ENCODE measurements at places on chromosomes 2 and 18.
A peak's percentile ranks its signal among the peaks of the same experiment; 100 is the strongest.

GRCh38 chr2:232731470-232731869 lies 34.3 kb downstream of the GIGYF2 start:
- no peak for DNase-seq

GRCh38 chr18:29496152-29496680 lies 1319.3 kb upstream of the CDH2 start:
- DNase-seq: no peak

DNA sequence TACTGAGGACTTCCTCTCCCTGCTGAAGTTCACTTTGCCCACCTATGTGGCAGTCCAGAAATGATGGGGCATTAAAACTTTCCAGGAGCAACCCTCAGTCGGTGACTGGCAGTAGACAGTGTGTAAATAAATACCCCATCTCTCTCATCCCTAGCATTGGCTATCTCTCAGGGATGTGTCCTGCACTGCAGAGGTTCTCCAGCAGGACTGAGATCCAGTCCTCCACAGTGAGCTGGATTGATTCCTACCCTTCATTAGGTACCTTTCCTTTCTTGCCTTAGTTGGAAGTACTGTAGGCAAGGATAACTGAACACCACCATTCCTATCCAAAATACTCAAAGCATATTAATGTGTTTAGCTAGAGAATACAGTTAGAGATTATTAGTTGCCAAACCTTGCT lies 441.8 kb downstream of the SPAG16 start:
- DNase-seq: no peak

GRCh38 chr2:28282861-28283646 lies 109.6 kb upstream of the FOSL2 start:
- DNase-seq: no peak

- DNase-seq: peak; percentile 35
Measured at GRCh38 chr2:68774569-68775271, 40.1 kb downstream of the ARHGAP25 start.

DNA sequence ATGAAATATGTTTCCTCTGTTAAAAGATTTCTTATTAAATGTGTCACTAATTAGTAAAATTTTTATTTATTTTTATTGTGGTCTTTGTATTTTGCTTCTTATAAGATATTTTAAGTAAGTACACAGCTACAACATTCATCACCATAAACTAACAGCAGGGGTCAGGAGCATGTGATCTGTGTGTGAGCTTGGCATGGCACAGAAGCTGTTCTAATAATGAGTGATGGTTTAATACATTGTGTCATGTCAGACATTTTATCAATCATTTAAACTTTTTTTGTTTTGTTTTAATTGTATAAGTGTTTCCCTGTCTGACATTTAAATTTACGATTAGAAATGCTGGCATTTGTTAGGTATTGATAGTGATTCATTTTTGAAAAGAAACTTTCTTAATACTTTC lies 585.4 kb downstream of the DSC3 start:
- no peak for DNase-seq

GRCh38 chr2:216857131-216857550 lies 2.7 kb downstream of the TNP1 start:
- DNase-seq: no peak

GRCh38 chr2:163779970-163780597 lies 44.3 kb upstream of the FIGN start:
- DNase-seq: no peak

DNA sequence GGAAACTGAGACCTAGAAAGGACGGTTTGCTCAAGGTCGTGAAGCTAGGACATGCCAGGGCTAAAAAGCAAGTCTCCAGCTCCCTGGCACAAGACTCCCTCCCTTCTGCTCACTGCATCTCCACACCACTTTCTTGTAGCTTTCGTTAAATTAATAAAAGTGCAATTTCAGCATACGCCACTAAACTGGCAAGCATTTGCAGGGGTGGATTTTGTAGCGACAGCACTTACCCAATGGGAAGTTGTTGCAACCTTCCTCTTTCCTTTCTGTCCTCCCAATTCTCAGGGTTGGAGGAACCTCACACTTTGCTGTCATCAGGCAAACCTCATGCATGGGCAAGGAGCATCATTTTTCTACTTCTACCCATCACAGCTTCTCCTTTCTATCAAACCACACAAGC lies 7.4 kb upstream of the RHOB start:
- DNase-seq: no peak

DNA sequence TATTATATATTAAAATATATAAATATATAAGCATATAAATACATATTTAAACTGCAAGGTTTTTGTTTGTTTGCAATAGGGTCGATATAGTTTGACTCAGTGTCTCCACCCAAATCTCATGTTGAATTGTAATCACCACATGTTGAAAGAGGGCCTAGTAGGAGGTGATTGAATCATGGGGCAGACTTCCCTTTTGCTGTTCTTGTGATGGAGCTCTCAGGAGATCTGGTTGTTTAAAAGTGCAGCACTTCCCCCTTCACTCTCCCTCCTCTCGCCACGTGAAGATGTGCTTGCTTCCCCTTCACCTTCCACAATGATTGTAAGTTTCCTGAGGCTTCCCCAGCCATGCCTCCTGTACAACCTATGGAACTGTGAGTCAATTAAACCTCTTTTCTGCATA lies 2137.3 kb upstream of the CELF4 start:
- no peak for DNase-seq

- no peak for DNase-seq
Measured at GRCh38 chr2:205276116-205276777, 406.1 kb upstream of the NRP2 start.

DNA sequence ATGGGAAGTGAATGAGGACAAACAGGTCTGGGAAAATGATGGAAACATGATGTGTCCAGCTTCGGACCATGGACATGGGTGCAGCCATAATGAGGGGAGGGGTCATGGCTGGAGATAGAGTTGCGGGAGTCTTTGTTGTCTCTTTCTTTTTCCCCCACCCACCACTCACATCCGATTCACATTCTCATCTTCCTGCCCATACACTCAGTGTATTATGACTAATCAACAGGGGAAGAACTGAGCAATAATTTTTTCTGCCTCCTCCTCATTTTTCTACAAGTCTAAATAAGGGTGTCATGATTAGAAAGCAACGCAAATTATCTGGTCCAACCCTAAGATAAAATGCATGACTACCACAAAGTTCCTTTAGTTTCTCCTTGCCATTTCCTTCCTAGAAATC lies 5.7 kb upstream of the SERPINB2 start:
- no peak for DNase-seq

- DNase-seq: no peak
Measured at GRCh38 chr2:109467701-109468100, 146.1 kb downstream of the SEPTIN10 start.

DNA sequence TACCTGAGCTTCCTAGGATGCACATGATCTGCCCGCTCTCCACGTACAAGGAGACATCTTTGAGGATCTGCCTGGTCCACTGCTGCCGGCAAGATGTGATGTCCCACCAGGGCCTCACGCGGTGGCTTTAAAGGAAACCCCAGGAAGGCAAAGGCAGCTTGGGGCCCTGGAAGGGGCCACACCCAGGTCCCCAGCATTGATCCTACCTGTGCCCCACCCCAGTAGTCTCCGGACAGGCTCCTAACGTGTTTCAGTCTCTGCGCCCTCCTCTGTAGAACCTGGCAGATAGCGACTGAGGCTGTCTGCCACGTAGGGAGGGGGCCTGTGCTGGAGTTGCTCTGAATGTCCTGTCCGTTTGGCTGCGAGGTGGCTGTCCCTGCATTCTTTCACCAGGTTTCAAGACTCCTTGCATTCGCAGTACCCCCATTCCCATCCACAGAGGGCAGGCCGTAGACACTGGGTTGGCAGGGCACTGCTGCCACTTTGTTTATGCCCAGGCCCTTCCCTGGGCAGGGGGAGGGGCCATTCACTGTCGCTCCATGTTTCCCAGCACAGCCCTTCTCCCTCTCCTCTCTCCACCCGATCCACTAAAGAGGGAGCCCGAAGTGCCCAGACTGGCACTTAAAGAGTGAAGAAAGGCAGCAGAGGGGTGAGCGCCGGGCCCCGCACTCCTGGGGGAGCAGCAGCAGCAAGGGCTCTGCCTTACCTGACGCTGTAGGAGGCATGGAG lies 644 bp downstream of the ABCG5 start:
- DNase-seq: no peak

DNA sequence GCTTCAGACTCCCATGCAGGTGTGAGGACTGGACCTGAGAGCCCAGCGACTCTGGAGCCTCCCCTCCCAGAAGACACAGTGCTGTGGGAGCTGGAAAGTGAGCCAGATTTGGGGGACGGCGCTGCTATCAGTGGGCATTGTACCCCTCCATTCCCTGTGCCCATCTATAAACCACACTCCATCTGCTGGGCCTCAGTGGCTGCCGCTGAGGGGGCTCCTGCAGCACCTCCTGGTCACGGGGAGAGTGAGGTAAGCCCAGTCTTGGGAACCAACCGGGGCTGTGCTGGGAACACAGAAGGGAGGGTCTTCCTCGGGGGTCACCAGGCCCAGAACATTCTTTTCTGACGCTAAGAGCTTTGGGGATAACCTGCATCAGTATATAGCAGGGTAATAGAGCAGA lies 9.5 kb downstream of the PSD4 start:
- DNase-seq: no peak

DNA sequence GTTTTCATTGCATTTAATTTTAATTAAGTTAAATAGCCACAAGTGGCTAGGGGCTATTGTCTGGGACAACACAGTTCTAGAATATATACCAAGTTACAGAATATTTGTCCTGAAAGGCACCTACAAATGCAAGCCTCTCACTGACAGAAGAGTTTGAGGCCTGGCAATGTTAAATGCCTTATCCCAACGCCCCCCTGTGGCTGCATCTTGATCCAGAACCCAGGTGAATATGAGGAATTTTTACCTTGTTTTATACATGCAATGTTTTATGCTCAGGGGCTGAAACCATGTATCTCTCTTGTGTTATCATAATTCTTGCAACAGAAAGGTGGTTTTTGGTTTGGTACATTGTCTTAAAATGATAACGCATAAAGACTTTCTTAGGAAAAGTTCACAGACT lies 71.8 kb upstream of the SEC11C start:
- no peak for DNase-seq

DNA sequence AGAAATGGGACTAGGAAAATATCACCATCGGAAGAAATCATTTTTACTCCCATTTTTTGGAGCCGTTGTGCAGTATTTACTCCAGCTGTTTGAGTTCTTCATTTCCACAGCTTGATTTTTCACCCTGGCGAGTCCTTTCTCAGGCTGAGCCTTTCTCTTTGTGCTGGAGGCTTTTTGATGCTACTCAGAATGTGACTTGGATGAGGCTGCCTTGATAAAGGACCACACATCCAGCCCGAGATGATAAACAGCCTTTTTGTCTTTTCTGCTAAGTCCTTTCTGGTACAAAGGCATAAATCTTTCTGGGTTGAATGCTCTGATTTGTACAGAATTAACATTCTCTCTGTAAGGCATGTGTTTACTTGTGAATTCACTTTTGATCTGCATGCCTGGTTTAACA lies 17.6 kb upstream of the CTDP1 start:
- no peak for DNase-seq

DNA sequence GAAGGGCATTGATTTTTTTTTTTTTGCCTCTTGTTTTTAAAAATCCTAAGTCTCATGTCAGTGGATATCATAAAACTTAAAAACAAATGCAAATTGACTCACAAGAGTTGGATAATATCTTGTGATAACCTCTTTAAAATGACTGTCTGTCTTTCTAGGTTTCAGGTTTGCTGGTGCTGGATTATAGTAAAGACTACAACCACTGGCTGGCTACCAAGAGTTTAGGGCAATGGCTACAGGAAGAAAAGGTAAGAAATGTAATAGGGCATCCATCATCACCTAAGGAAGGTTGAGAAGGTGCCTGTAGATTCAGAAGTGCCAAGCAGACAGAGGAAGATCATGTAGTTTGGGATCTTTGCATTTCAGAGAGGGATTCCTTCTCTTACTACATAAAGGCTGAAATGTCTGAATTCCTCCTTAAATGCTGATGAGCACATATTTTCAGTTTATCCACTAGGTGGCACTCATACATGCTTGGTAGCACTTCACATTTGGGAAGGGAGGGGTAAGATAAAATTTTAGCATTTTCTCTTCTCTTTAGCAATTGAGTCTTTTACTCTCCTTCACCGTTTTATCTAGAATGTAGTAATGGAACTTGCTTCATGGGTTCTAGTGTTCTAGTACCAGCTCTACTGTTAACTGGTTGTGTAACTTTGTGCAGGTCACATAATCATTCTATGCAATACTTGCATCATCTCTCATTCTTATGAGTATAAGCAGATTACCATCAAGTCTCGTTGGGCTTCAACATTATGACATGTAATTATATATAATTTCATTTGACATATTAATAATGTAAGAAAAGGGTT lies 21.1 kb downstream of the CPS1 start:
- no peak for DNase-seq

DNA sequence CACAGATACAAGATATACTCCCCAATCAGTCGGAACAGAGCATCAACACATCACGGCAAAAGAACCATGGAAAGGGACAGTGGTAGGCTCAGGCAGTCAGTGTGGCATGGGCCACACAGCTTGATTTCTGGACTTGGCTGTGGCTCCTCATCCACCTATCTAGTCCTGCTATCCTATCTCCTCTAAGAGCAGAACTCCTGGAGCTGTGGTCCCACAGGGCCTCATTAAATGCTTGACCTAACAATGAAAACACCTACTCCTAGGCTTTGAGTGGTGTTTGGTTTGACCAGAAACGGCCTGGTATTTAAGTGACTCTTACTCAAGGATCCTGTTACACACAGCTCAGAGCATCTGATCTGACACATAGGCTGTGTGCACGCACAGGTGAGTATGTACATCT lies 33.6 kb upstream of the SMAD2 start:
- DNase-seq: no peak

DNA sequence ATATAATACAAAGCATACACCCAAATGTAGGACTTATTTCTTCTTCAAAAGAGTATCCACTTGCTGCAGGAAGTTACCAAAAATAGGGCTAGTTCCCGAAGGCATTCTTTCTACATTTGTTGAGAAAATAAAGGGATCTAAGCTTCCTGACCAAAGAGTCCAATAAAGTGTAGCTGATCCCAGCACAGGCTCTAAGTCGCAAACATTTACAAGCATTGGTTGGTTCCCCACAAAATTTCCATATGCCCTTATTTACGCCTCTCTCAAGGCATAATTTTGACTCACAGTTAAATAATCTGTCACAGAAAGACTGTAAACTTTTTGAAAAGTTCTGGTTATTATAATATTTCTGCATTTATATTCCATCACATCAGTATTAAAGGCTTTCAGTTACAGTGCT lies 1520.1 kb upstream of the ZEB2 start:
- DNase-seq: no peak

GRCh38 chr2:88036182-88036581 lies 19.4 kb downstream of the KRCC1 start:
- DNase-seq: no peak

- no peak for DNase-seq
Measured at GRCh38 chr2:12448846-12449505, 267.8 kb upstream of the TRIB2 start.
